GOT3 (cell line): ENCODE measurements at places on chromosomes 5 and 9.

GRCh38 chr9:131393622-131394463 lies at the start of gene PRRC2B:
PRRC2B (plus strand) TSS chr9:131394086; CDS start chr9:131430145, 36,059 bp downstream.
- peak; percentile 19 for DNase-seq

DNA sequence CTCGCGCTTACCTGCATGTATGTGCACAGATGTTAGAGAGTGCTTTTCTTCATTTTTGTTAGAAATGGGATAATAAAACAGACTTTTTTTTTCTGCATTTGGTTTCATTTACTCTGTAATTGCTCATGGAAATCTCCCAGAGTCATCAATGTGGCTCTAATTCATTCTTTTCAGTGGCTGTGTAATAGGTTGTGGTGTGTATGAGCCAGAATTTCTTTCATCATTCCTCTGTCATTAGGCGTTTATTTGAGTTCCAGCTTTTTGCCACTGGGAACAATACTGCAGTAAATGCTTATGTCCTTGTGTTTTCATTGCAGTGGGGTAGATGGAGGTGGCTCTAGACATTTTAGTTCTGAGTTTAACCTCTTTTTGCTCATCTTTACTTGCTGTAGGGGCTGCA lies 118.9 kb downstream of the NXNL2 start:
- no peak for DNase-seq

- peak; percentile 32 for DNase-seq
Observed at GRCh38 chr5:136042665-136043121, 13.9 kb downstream of the TGFBI start.

DNA sequence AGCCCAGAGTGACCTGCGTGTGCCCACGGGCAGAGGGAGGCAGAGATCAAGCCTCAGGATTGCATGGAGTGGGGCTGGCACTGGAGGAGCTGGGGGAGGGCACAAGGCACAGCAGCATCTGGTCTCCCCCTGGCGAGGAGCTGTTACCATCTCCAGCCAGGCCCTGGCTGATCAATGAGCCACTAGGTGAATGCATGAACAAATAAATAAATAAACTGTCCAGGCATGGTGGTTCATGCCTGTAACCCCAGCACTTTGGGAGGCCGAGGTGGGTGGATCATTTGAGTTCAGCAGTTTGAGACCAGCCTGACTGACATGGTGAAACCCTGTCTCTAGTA lies 14.3 kb upstream of the PSMB7 start:
- no peak for DNase-seq

GRCh38 chr9:20650750-20651299 lies 28.5 kb upstream of the MLLT3 start:
- no peak for DNase-seq

DNA sequence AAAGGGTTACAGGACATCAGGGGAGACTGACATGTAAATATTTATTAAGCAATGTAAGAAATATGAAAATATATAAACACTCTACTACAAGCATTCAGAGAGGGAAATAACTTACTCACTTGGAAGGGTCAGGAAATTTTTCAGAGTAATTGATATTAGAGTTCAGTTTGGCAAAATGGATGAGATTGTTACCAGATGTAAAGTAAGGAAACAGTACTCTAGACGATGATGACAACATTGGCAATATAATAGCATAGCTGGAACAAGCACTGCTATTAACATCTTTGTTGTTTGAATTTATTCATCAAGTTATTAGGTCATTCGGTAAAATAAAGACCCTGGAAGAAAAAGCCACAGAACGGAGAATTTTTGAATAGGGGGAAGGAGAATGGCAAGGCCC lies 49.1 kb downstream of the GNA14 start:
- DNase-seq: no peak

DNA sequence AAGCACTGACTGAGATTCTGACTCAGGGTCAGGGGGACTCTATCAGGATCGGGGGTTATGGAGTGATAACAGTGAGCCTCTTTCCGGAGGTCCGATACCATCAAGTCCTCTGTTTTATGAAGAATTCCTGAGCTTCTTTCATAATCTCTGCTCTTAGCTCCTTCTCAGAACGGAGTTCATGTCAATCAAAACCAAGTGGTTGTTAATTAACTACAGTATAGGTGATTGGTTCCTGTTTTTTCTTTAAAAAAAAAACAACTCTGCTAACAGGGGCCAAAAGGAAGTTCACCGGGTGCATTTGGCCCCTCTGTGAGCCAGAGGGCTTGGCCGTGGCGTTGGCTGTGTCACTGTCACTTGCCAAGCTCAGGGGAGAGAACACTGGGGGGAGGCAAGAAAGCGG lies 4.0 kb downstream of the GFI1B start:
- DNase-seq: no peak

DNA sequence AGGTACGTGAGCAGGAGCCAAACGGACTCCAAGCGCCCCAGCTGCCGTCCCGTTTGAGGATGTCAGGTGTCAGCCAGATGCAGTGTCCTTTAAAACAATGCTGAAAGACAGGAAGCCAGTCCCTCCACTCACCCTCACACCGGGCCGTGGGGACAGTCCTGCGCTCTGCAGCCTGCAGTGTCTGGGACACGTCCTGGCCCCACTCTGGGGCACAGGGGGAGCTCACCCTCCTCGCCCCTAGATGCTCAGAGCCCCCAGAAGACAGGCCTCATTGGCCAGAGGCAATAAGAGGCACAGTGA lies 79.7 kb downstream of the ZNF354C start:
- no peak for DNase-seq

- no peak for DNase-seq
Observed at GRCh38 chr5:15646371-15646770, 146.4 kb downstream of the FBXL7 start.

- no peak for DNase-seq
Observed at GRCh38 chr9:2337627-2338026, 284.0 kb upstream of the VLDLR start.

DNA sequence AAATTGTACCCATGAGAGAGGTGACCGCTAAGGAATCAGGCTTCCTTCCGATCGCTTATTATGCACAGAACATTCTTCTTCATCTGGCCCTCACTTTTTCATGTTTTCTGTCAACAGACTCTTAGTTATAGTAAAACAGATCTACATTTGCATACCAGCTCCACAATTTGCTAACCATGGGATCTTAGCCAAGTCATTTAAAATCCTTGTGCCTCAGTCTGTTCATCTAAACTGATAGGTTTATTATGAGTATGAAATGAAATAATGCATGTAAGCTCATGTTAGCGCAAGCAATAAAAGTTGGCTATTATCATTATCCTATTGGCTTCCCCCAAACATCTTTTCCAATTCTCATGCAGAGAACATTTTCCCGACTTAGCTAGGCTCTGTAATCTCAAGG lies 42.3 kb downstream of the FGF1 start:
- DNase-seq: no peak

DNA sequence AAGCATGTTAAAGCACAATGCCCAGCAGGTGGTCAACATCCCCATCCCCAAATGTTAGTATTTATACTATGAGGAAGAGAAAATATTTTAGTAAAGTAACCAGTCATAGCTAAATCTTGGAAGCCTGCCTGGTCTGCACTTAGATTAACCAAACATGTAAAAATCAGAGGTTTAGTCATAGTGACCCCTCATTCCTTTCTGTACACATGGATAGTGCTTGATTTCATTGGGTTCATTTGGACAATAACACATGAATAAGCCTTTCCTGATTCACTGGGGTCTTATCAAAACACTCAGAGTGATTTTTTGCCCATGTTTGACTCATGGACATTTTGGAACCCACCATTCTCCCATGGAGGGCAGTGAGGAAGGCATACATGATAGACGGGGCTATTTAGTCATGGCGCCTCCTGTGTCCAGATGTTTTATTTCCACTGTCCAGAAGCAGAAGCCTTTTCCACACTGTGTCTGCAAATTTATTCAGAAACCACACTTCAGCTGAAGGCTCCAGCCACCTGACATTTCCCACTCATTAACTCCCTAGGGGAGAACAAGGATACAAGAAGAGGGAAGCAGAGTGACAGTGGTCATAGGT lies 32.5 kb downstream of the OR1J1 start:
- no peak for DNase-seq

DNA sequence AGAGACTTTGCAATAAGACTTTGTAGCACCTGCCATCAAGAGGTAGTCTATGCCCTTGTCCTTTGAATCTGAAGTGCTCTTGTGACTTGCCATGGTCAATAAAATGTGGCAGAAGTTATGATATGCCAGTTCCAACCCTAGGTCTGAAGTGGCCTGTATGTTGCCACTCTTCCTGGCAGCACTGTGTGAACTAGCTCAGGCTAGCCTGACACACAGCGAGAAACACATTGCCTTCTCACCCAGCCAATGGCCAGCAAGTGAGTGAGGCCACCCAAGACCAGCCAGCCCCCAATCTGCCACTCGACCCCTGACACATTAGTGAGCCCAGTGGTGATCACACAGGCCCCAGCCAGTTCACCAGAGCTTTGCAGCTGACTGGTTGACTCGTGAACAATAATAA lies 52.7 kb upstream of the OSMR start:
- DNase-seq: no peak
